ENCODE measurements at places on chromosomes 6 and 20.

GRCh38 chr6:33061987-33062386 lies 11.5 kb downstream of the HLA-DPA1 start:
- DNase-seq, result no peak

GRCh38 chr6:169654598-169655391 lies 47.0 kb downstream of the WDR27 start:
- DNase-seq, result peak; percentile 71

- DNase-seq, result peak; percentile 55
These were observed 17.9 kb downstream of the GNAS start for GRCh38 chr20:58870293-58871014.

DNA sequence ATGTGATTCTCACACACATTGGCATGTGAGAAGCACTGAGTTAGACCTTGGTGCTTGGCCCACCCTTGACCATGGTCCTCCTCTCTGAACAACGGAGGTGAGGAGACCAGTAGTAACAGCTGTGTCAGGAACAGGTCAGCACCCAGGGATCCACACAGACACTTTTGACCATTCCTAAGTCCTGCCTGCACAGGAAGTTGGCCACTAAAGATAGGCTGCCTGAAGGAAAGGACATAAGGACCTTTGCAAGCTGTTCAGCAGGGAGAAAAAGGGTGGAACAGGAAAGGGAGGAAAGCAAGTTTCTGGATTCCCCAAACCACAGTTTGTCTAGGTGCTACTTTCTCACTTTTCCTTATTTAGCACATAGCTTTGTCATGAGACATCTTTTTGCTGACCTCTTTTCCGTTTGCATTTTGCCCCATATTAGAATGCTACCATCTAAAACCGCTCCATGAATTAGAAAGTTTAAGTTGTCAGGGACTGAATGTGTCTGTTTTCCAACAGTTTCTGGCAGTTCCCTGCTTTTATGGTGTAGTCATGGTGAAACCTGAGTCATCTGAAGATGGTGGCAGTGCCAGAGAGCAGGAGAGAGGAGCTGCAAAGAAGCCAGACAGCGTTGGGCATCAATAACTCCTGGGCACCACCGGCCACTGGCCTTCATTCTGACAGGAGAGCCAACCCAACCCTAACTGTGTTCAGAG lies 1.1 kb upstream of the CD109 start:
- DNase-seq, result no peak

GRCh38 chr6:52286798-52287432 lies 2.4 kb upstream of the MCM3 start:
- peak; percentile 70 for DNase-seq

GRCh38 chr20:46013829-46014516 lies 5.3 kb downstream of the MMP9 start:
- peak; percentile 76 for DNase-seq

DNA sequence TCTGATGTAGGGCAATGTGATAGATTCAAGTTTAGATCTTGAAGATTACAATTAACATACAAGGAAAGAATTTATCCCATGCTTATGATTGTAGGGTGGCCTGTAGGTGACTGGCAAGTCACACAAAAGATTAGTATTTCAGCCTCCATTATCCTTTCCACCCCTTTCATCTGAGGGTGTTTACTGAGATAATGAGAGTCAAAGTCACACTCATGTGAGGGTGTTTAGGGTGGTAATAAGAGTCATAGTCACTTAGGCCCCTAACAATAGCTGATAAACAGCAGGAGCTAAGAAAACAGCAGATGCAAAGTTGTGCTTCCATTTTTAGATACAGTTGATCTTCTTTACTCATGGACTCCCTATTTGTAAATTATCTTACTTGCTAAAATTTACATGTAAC lies 11.4 kb downstream of the FAM184A start:
- DNase-seq, result no peak

GRCh38 chr20:33299111-33299603 lies 16.1 kb downstream of the BPIFB1 start:
- peak; percentile 78 for DNase-seq

- no peak for DNase-seq
These were observed 1.1 kb upstream of the CDC5L start for GRCh38 chr6:44386364-44386928.

- no peak for DNase-seq
These were observed 21.8 kb downstream of the FOXA2 start for GRCh38 chr20:22562620-22563019.

- no peak for DNase-seq
These were observed 23.4 kb upstream of the RNF144B start for GRCh38 chr6:18363746-18364145.

- DNase-seq, result no peak
These were observed 5.5 kb upstream of the UTRN start for GRCh38 chr6:144279484-144280150.

GRCh38 chr6:44473393-44474189 lies 86.1 kb downstream of the CDC5L start:
- no peak for DNase-seq

- peak; percentile 69 for DNase-seq
These were observed 576 bp downstream of the MAPK13 start for GRCh38 chr6:36130667-36131510.

DNA sequence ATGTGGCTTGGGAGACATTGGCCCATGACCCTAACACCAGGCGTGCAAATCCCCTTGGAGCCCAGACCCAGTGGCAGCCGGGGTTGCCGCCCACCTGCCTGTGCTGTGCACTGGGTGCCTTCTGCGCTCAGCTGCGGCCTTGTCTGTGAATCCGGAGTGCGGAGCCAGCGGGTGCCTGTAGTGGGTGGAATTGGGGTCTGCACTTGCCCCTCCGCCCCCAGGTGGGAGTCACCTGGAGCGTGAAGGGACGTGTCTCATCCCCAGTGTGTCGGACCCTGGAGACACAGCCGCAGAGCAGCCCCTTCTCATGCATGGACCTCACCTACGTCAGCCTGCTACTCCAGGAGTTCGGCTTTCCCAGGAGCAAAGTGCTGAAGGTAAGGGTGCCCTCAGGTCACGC lies 22.9 kb upstream of the PYGB start:
- DNase-seq, result no peak

GRCh38 chr6:47532981-47533585 lies 55.5 kb downstream of the CD2AP start:
- no peak for DNase-seq

GRCh38 chr20:17910828-17911294 lies 57.7 kb downstream of the SNX5 start:
- DNase-seq, result no peak

GRCh38 chr6:467671-468082 lies 76.1 kb downstream of the IRF4 start:
- no peak for DNase-seq

DNA sequence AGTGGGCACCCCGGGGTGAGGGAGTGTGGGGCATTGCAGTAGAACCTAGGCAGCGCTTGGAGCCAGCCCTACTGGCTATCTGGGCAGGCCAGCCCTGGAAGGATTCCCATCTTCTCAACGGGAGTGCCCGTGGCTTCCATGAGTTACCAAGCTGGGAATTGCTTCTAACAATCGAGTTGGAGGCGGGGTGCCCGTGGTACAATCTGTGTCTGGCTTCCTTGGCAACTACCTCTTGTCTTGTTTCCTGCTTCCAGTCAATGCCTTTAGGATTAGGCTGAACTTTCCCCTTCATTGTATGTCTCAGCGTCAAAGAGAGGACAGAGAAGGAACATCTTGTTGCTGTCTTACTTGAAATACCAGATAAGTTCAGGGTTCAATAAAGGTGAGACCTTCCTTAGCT lies 33.3 kb downstream of the PPP1R14C start:
- no peak for DNase-seq

GRCh38 chr20:46799781-46800408 lies 90.4 kb downstream of the SLC2A10 start:
- no peak for DNase-seq

- DNase-seq, result peak; percentile 96
These were observed 477 bp upstream of the LZTS3 start for GRCh38 chr20:3173610-3174441.

GRCh38 chr6:161590961-161591627 lies 317.2 kb upstream of the AGPAT4 start:
- no peak for DNase-seq

DNA sequence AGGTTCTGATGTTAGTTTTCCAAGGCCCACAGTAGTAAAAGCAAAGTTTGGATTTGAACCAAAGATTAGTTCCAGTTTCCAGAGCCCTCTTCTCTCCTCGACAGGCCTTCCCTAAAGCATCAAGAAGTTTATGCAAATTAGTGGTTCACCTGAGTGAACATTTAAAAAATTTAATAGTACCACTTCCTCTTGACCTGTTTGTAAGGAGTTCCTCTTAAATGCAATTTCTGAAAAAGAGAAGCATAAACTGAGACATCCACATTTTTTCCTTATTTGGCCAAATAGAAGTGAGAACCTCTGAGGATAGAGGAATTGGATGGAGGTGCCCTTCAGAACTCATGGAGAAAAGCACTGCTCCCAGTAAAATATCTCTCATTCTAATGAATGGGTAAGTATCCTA lies 1.2 kb upstream of the DSE start:
- DNase-seq, result no peak

- no peak for DNase-seq
These were observed 102.3 kb upstream of the FOXP4 start for GRCh38 chr6:41443616-41444525.

GRCh38 chr6:118410001-118410400 lies 138.1 kb upstream of the PLN start:
- DNase-seq, result no peak

DNA sequence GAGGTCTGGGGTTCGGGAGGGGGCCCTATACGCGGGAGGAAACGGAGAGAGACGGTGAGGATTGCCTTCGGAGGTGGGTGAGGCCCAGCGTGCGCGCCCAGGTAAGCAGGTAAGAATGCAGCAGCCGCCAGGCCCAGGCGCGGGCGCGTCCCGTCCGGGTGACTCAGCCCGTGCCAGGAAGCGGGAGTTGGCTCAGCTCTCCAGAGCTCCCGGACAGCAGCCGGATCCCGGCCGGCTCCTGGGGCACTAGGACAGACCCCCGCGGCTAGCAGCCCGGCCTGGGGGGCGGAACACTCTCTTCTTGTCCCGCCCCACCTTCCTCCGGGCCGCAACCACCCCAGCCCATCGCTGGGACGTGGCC lies 1.5 kb upstream of the MDFI start:
- DNase-seq, result peak; percentile 10

- DNase-seq, result no peak
These were observed 550 bp downstream of the PLAGL2 start for GRCh38 chr20:32206760-32207625.

- no peak for DNase-seq
These were observed 46.5 kb upstream of the IER3 start for GRCh38 chr6:30790724-30791383.

DNA sequence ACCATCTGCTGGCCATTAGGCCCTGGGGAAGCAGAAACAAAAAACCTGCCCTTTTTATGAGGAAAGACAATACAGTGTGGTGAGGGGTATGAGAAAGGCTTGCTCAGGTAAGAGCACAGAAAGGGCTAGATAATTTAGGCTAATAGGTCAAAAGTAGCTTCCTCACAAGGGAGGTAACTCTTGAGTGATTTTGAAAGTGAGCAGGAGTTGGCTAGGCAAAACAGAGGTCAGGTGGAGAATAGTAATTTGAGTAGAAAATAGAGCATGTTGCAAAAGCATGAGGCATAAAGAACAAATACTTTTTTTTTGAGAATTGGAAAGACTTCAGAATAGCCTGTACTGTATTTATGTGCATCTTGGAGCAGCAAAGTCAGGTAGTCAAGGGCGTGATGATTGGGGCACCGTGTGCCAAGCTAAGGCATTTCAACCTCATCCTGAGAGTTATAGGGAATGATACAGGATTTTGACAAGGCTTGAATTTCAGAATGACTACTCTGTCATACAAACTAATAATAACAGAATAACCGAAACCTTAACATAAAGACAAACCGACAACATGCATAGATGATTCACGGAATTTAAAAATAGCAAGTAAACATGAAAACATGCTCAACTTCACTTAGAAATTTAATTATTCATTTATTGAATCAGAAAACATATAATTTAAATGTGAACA lies 123.0 kb upstream of the ENPP5 start:
- no peak for DNase-seq

- no peak for DNase-seq
These were observed 99.2 kb downstream of the ATP9A start for GRCh38 chr20:51668947-51669346.

DNA sequence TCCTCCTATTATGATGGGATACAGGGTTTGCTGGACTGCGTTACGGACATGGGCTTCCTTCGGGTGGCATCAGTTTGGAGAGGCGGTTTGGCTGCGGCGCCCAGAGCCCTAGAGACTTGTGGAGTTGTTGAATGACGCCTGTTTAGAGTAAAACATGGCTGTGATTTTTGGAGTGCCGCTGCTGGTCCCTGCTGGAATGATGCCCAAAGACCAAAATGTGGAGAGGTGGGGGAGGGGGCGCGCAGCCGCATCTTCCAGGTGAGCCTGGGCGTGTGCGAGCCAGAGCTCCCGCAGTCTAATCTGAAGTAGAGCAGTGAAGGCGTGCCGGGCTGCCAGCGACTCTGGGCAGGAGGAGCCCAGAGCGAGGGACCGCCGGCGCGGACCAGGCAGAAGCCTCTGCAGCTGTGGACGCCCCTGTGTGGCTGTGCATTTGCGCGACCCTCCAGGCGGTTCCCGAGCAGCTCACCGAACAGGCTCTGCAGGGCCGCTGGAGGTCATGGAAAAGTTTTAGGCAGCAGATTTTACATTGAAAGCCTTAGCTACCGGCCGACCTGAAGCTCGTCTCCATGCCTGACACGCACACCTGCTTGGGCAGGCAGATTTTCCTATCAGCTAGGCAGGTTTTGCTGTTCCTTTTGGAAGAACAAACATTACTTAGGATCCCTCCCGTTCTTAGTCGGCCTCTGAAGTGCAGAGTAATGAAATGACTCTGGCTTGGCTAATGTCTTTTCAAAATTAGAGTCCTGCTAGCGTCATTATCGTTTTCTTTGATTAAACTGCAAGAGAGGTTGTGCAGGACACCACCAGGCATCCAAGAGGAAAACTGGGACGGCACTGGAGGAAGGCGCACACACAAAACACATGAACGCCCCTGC lies 298.2 kb downstream of the PHACTR1 start:
- DNase-seq, result no peak

GRCh38 chr6:39952167-39952566 lies 17.9 kb upstream of the MOCS1 start:
- DNase-seq, result no peak

DNA sequence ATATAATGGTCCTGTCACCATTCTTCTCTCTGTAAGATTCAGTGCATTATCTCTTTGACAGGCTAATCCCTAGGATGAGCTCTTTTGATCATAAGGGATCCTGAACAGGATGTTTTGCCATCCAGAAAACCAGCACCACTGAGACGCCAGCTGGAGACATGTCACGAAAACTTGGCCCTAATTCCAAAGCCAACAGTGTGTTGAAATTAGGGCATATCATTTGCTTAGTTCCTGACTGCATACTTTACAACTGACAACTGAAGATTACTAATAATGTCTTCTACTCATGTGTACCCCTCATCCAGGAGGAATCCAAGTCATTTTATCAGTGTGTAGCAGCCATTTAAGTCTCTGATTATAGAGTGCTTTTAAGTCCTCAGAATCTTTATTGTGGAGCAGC lies 243.6 kb downstream of the KCNQ5 start:
- DNase-seq, result no peak
